ENCODE measurements at places on chromosomes 12 and 14.
A peak's percentile ranks its signal among the peaks of the same experiment; 100 is the strongest.

- H3K36me3 ChIP-seq = no peaks in the 10 kb centered on the region
- H3K4me3 ChIP-seq = no peak overlapping the region
Observed at GRCh38 chr14:65867333-65867732, 454.8 kb downstream of the FUT8 start.

GRCh38 chr14:96661244-96661969 lies 135.8 kb upstream of the VRK1 start:
- peaks cover 33% of the 10 kb centered on the region for H3K27me3 ChIP-seq
- H3K36me3 ChIP-seq = no peaks in the 10 kb centered on the region
- H3K4me1 ChIP-seq = no peaks in the 10 kb centered on the region
- H3K4me3 ChIP-seq = no peak overlapping the region
- DNase-seq = no peak
- no peak overlapping the region for H3K27ac ChIP-seq

GRCh38 chr12:59594943-59595500 lies 807 bp upstream of the SLC16A7 start:
- peak overlapping the region; percentile 91 for H3K27ac ChIP-seq
- peaks cover 11% of the 10 kb centered on the region for H3K4me1 ChIP-seq
- peak overlapping the region; percentile 86 for H3K4me3 ChIP-seq
- peaks cover 3% of the 10 kb centered on the region for H3K36me3 ChIP-seq
- no peaks in the 10 kb centered on the region for H3K27me3 ChIP-seq

- no peak overlapping the region for H3K4me3 ChIP-seq
- no peaks in the 10 kb centered on the region for H3K36me3 ChIP-seq
- no peaks in the 10 kb centered on the region for H3K4me1 ChIP-seq
- H3K27ac ChIP-seq = no peak overlapping the region
- DNase-seq = no peak
- H3K27me3 ChIP-seq = no peaks in the 10 kb centered on the region
Observed at GRCh38 chr14:39988939-39989338, 556.7 kb upstream of the FBXO33 start.

- no peak for DNase-seq
- H3K4me1 ChIP-seq = no peaks in the 10 kb centered on the region
- H3K4me3 ChIP-seq = no peak overlapping the region
- no peaks in the 10 kb centered on the region for H3K27me3 ChIP-seq
Observed at GRCh38 chr12:73418541-73418940, 1119.1 kb upstream of the ATXN7L3B start.

DNA sequence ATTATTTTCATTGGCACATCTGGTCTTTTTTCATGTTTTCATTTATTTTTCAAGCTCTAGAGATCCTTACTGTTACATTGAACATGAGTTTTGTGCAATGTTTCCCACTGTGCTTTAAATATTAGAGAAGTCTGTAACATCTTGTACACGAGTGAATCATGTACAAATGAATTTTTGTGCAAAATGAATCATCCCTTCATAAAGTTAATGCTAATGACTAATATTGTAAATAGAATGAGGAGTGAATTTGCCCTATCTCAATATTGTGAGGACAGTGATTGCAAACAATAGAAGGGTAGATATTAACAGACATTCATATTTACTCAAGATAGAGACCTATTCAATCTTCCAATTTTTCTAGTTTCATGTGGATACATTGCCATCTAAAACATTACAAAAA lies 463.3 kb upstream of the FOXG1 start:
- no peaks in the 10 kb centered on the region for H3K4me1 ChIP-seq
- no peak overlapping the region for H3K4me3 ChIP-seq
- DNase-seq = no peak
- H3K27ac ChIP-seq = no peak overlapping the region
- H3K27me3 ChIP-seq = no peaks in the 10 kb centered on the region

- DNase-seq = no peak
- no peaks in the 10 kb centered on the region for H3K27me3 ChIP-seq
- no peaks in the 10 kb centered on the region for H3K36me3 ChIP-seq
- H3K27ac ChIP-seq = peak overlapping the region; percentile 92
- H3K4me1 ChIP-seq = peaks cover 18% of the 10 kb centered on the region
- H3K4me3 ChIP-seq = peak overlapping the region; percentile 65
Observed at GRCh38 chr12:6891646-6892001, 13.0 kb upstream of the LRRC23 start.

GRCh38 chr14:96479435-96480146 lies 22.6 kb upstream of the PAPOLA start:
- no peaks in the 10 kb centered on the region for H3K36me3 ChIP-seq
- no peak for DNase-seq
- H3K27me3 ChIP-seq = no peaks in the 10 kb centered on the region
- no peak overlapping the region for H3K4me3 ChIP-seq
- no peak overlapping the region for H3K27ac ChIP-seq

GRCh38 chr12:5927732-5928516 lies 17.1 kb downstream of the ANO2 start:
- no peaks in the 10 kb centered on the region for H3K36me3 ChIP-seq
- peaks cover 7% of the 10 kb centered on the region for H3K27me3 ChIP-seq
- H3K4me3 ChIP-seq = no peak overlapping the region
- no peaks in the 10 kb centered on the region for H3K4me1 ChIP-seq
- H3K27ac ChIP-seq = no peak overlapping the region

- H3K4me3 ChIP-seq = no peak overlapping the region
- H3K27me3 ChIP-seq = no peaks in the 10 kb centered on the region
- peak; percentile 48 for DNase-seq
Observed at GRCh38 chr14:89504602-89505313, 87.7 kb upstream of the FOXN3 start.

DNA sequence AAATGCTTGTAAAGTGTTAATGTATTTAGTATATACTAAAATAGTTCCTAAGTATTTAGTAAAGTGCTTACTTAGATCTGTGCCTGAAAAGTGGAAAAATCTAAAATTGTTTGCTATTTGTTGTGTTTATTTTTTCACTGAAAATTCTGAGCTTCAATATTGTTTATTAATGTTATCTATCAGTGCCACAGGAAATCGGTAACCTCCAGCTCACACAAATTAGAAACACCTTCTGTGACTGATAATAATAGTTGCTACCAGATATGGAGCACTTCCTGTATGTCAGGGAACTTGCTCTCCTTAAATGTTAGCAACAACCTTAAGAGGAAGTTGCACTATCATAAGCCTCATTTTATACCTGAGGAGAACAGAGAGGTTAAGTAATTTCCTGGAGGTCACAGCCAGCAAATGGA lies 723 bp upstream of the LRP10 start:
- peak overlapping the region; percentile 94 for H3K4me3 ChIP-seq
- H3K27ac ChIP-seq = peak overlapping the region; percentile 98
- peaks cover 58% of the 10 kb centered on the region for H3K4me1 ChIP-seq
- peaks cover 30% of the 10 kb centered on the region for H3K36me3 ChIP-seq

GRCh38 chr14:96538097-96538989 lies 36.2 kb downstream of the PAPOLA start:
- peaks cover 29% of the 10 kb centered on the region for H3K36me3 ChIP-seq
- no peaks in the 10 kb centered on the region for H3K4me1 ChIP-seq
- no peak overlapping the region for H3K27ac ChIP-seq
- no peak for DNase-seq
- no peaks in the 10 kb centered on the region for H3K27me3 ChIP-seq

DNA sequence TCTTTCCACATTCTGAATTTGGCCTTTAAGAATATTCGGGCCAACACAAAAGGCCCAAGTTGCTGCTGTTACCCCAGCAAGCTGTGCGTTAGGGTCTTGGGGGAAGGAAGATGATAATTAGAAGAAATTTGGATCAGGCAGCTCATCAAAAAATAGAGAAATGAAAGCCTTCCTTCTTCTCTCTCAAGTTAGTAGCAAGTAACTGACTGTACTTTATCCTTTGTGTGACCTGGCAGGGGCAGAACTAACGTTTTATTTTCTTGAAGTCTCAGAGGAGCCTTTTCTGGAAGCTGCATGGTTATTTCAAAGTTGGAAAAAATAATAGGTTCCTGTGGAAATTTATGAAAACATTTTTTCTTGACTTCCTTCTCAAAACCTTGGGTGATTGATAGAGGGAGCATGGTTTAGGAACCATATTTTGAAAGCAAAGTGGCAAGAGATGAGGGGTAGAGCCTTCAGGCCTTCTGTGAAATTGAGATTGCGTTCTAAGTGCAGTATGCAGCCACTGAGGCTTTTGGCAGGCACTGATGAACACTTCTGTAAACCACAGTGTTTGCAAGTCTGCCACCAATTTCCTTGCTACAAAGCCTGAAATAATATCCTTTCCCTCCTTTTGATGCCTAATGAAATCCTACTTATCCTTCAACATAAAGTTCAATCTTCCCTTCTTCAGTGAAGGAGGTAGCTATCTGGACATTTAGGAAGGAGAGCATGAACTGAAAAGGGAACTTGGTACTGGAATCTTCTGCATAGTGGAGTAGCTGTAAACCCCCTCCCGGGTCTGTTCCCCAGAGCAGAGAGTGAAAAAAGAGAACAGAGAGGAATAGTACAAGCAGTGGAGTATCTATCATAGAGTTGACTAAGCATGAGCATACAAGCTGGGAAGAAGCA lies 123.2 kb downstream of the FGD4 start:
- no peak overlapping the region for H3K27ac ChIP-seq
- H3K4me3 ChIP-seq = no peak overlapping the region
- DNase-seq = no peak
- no peaks in the 10 kb centered on the region for H3K27me3 ChIP-seq

DNA sequence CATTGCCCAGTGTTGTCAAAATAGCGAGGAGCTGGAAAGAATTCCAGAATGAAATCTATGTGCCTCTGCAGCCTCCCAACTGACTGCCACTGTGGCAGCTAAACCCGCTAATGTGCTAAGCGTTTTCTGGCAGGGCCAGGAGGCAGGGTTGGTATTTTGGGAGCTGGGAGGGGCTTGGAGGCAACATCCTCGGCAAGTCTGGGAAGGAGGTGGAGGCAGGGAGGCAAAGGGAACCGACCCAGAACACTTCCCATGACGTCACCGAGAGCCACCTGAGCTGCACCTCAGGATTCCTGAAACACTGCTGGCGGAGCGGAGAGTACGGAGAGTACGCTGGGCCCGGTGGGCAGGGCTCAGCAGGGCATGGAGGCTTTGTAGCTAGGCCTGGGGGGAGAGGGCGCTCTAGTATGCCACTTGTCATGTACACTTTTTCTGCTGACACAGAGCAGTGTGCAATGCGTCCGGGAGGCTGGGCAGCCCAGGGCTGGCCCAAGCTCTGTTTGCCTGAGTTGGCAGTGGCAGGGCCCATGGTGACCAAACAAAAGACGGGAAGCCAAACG lies 81.5 kb downstream of the DPF3 start:
- no peak overlapping the region for H3K4me3 ChIP-seq
- H3K27me3 ChIP-seq = no peaks in the 10 kb centered on the region
- peaks cover 15% of the 10 kb centered on the region for H3K4me1 ChIP-seq
- no peak overlapping the region for H3K27ac ChIP-seq
- no peak for DNase-seq

DNA sequence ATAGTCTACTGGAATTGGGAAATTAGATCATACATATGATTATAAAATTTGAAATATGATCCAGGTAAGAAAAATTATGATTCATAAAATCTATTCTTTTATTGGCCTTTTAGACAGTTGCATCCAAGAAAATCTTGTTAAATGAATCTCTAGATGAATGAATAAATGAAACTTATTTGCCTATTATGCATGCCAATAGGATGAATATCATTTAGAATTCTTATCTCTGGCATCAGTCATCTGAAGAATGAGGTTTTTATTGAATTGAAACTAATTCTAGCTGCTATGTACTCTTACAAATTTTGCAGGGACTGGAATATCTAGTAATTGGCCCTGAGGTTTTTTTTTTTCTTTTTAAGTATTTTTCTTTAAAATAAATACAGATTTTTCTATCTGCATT lies 475.5 kb downstream of the NAV3 start:
- no peak for DNase-seq
- H3K27ac ChIP-seq = no peak overlapping the region
- H3K4me3 ChIP-seq = no peak overlapping the region
- H3K4me1 ChIP-seq = no peaks in the 10 kb centered on the region
- H3K27me3 ChIP-seq = no peaks in the 10 kb centered on the region

- no peak overlapping the region for H3K4me3 ChIP-seq
- DNase-seq = no peak
- H3K4me1 ChIP-seq = no peaks in the 10 kb centered on the region
- H3K27me3 ChIP-seq = peaks cover 3% of the 10 kb centered on the region
Observed at GRCh38 chr12:48736456-48736855, 19.9 kb upstream of the CCNT1 start.

DNA sequence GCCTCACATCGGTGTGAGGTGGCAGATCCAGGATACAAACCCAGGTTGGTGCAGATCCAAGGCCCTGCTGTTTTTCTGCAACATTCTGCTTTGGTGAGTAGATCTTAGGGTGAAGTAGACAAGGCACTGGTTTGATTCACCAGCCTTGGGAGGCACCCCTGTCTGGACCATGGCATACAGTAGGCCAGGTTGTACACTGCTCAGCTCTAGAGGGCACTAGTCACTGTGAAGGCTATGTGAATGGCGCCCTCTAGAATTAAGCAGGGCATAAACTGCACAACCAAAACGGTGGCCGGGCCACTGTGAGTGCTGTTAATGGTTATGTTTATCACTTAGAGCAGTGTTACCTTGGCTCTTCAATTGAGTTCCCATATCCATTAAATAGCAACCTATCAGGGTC lies 280.6 kb upstream of the PWP1 start:
- H3K4me1 ChIP-seq = peaks cover 16% of the 10 kb centered on the region
- no peak overlapping the region for H3K27ac ChIP-seq
- no peak overlapping the region for H3K4me3 ChIP-seq
- DNase-seq = no peak
- H3K27me3 ChIP-seq = no peaks in the 10 kb centered on the region

GRCh38 chr12:68291396-68292036 lies 38.1 kb upstream of the IL22 start:
- no peak for DNase-seq
- H3K36me3 ChIP-seq = peaks cover 6% of the 10 kb centered on the region
- no peak overlapping the region for H3K4me3 ChIP-seq
- H3K27me3 ChIP-seq = no peaks in the 10 kb centered on the region
- H3K4me1 ChIP-seq = peaks cover 4% of the 10 kb centered on the region

All from CD4-positive, alpha-beta T cell (primary cell).